Activated naive CD8-positive, alpha-beta T cell treated with anti-CD3 and anti-CD28 coated beads for 36 hours (primary cell): ENCODE measurements at places on chromosomes 16 and 17. TPM values are rescaled to one million over a fixed set of nuclear protein-coding genes. Genes with fewer than 3 reads are reported as not detected.

- no peak for DNase-seq
Measured at GRCh38 chr17:4941319-4941610, 1.2 kb downstream of the RNF167 start.

- no peak for DNase-seq
Measured at GRCh38 chr17:77101521-77102410, 39.0 kb upstream of the SEC14L1 start.

Gene TMEM100
- total RNA-seq: not detected

GRCh38 chr17:59652119-59652518, 32.4 kb downstream of the CLTC start:
- DNase-seq: no peak

GRCh38 chr16:83802135-83802534, 5.6 kb upstream of the HSBP1 start:
- DNase-seq: no peak

GRCh38 chr16:25079637-25080378, 31.7 kb upstream of the LCMT1 start:
- DNase-seq: no peak

Gene CDRT15
- total RNA-seq: not detected

Gene CCL18
- total RNA-seq: not detected

GRCh38 chr17:68437979-68438822, 19.1 kb downstream of the WIPI1 start:
- peak; percentile 39 for DNase-seq

Gene NTN1
- 0.54 TPM for total RNA-seq

DNA sequence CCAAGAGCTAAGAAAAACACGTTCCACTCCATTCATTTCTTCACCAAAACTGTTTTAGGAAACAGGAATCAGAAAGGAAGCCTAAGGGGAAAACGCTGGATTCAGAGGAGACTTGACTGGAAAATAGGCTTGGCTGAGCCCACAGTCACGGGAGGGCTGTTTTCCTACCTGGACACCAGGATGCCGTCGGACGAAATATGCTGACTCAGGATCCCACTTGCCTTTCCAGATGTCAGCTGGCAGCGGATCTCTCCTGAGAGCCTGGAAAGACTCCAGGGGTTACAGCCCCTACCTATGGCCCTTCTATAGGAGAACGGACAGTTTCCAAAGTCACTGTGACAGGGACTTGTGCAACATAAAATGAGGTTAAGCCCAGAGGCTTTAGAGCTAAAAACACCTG, 245.1 kb downstream of the C16orf95 start:
- DNase-seq: no peak

- DNase-seq: peak; percentile 56
Measured at GRCh38 chr17:81142301-81143199, 22.8 kb upstream of the PVALEF start.

Gene UTS2R
- total RNA-seq: not detected

DNA sequence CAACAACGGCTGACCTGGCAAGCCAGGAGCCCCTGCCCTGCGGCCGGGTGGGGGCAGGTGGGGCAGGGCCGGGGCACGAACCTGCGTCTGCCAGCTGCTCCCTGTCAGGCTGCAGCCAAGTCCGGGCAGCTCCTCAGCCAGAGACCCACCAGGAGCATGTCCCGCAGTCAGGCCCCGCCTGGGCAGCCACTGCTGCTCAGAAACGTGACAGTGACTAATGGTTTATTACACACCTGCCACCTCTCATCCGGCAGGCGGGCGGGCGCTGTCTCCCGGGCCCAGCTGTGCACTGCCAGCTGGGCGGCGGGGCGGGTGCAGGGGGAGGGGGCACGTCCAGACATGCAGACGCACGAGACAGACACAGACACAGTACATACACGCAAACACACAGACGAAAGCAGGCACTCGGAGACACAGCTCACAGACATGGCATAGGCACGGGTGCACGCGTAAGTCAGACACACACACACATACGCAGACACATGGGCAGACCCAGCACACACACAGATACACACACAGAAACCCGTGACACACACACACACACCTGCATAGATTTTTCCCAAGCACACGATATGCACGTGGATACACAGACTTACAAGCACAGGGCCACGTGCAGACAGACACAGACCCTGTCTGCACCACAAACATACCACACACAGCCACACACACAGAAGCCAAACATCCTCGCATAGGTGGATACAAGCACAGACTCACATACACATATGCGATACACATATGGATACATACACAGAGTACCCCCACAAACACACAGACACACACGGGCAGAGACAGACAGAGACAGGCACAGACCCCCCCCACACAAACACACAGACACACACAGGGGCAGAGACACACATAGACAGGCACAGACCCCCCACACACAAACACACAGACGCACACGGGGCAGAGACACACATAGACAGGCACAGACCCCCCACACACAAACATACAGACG, 248.3 kb upstream of the CIBAR2 start:
- no peak for DNase-seq

Gene TBC1D28
- not detected for total RNA-seq

- DNase-seq: no peak
Measured at GRCh38 chr17:17425005-17425404, 51.8 kb upstream of the MED9 start.

Gene CBX2
- 5.2 TPM for total RNA-seq

GRCh38 chr16:9903-10665, 43.3 kb downstream of the POLR3K start:
- no peak for DNase-seq

Gene TNK1
- 4.3 TPM for total RNA-seq

GRCh38 chr17:15935891-15936290, 9.0 kb upstream of the ADORA2B start:
- DNase-seq: no peak

Gene KRTAP1-1
- total RNA-seq: not detected

GRCh38 chr16:85625485-85626117, 12.5 kb downstream of the GSE1 start:
- no peak for DNase-seq

GRCh38 chr17:46020998-46021397, 21.9 kb downstream of the STH start:
- DNase-seq: no peak

GRCh38 chr17:62732125-62732524, 76.0 kb downstream of the MARCHF10 start:
- no peak for DNase-seq

DNA sequence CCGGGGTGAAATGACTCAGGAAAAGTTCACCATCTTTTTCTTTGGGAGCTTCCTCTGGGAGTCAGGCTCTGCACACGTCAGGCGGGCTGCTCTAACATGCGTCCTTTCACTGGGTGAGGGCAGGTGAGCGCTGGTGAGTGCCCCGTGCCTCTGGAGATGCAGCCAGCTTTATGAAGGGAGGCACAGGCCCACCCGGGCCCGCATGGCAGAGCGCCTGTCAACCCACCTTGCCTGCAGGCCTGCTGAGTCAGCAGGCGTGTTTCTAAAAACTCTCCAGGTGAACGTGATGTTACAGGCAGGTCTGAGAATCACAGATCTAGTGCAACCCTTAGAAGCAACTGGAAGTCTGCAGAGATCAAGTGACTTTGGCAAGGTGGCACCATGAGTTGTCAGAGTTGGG, 18.4 kb downstream of the MAP1LC3B start:
- no peak for DNase-seq

GRCh38 chr17:75707079-75707571, 14.1 kb upstream of the ITGB4 start:
- DNase-seq: no peak

GRCh38 chr17:78019367-78019975, 61.0 kb downstream of the TNRC6C start:
- no peak for DNase-seq

Gene CCDC144A
- total RNA-seq: 2.0 TPM

Gene ADGRG3
- not detected for total RNA-seq

GRCh38 chr17:9805769-9806168, 14.4 kb upstream of the DHRS7C start:
- DNase-seq: no peak

DNA sequence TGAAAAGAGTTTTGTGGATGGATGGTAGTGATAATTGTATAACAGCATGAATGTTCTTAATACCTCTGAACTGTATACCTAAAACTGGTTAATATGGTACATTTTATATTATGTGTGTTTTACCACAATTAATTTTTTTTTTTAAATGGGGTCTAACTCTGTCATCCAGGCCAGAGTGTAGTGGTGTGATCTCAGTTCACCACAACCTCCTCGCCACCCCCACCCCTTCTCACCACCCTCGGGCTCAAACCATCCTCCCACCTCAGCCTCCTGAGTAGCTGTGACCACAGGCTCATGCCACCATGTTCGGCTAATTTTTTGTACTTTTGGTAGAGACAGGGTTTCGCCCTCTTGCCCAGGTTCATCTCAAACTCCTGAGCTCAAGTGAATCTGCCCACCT, 123.2 kb downstream of the CDRT15L2 start:
- DNase-seq: no peak

- no peak for DNase-seq
Measured at GRCh38 chr17:68127914-68128313, 92.4 kb downstream of the KPNA2 start.

DNA sequence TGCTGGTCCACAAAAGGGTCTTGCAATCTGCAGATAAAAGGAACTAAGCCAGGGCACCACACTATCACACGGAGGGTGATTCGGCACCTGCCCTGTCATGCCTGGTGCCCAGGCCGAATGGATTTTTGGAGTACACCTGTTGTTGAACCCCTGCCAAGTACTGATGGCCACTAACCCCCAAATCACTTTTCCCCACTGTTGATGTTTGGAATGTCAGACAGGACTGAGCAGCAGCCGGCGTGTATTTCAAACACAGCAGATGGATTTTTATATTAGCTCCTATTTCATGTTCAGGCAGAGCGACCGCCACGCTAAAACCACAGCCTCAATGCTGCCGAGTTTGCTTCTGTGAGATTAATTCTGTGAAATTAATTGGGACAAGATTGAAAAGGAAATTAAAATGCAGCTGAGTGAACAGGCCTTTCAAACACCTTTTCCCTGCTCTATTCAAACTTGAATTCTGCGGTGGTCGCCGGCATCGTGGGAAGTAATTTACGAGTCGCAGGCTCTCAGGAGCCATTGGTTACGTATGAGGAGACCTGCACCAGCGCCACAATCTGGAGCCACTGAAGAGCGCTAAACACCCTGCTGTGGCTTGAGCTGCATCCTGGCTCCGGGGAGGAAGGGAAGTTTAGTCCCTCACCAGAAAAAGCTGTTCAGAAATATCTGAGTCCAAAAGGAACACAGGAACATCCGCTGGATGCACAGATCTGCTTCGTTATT, 48.5 kb downstream of the SNX11 start:
- DNase-seq: no peak

DNA sequence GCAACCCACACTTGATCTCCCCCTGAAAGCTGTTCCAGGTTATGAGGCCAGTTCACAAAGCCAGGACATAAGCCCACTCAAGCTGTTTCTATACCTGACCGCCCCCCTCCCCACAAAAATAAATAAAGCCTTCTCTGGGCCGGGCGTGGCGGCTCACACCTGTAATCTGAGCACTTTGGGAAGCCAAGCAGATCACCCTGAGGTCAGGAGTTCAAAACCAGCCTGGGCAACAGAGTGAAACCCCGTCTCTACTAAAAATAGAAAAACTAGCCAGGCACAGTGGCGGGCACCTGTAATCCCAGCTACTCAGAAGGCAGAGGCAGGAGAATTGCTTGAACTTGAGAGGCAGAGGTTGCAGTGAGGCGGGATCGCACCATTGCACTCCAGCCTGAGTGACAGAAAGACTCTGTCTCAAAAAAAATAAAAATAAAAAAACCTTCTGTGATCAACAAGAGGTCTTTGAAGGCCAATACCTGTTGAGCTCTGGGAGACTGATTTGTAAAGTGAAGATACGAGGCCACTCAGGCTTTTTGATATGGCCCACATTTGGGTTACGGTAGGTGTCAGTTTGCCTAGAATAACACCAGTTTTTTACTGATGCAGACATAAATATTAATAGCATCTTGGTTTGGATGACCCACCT, 2.2 kb downstream of the KDM8 start:
- no peak for DNase-seq

DNA sequence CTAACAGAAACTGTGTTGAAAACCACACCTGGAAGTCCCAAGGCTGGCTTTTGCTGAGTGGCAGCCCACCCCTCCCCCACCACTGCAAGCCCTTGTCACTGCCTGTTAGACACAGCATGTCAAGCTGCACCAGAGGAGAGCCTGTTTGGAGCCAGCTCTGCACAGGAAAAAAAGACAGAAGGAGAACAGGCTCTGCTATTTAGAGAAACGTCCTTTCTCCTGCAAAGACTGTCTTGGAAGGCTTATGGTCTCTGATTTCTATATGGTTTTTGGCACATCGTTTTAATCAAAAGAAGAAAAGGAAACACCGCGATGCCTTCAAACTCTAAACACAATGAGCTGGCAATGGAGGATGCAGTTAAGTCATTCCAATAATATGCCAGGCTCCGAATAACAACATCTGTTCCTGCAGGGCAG, 275.5 kb downstream of the MAP2K4 start:
- no peak for DNase-seq

Gene CCL13
- not detected for total RNA-seq

Gene PMFBP1
- 1.5 TPM for total RNA-seq

Gene PRSS53
- 3.1 TPM for total RNA-seq

DNA sequence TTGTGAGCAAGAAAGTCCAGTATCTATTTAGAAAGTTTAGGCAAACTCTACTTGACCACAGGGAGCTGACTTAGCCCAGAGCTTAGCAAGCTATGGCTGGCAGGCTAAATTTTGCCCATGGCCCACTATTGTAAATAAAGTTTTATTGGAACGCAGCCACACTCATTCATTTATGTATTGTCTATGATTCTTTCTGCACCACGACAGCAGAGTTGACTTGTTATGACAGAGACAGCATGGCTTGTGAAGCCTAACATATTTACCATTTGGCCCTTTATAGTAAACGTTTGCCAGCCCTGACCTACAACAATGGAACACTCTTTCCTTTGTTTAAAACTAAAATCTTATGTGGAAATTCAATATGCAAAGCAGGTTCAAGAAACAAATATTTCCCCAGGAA, 100.0 kb upstream of the ZFHX3 start:
- no peak for DNase-seq

- no peak for DNase-seq
Measured at GRCh38 chr16:81138831-81139557, 42.8 kb upstream of the GCSH start.
